ENCODE measurements at places on chromosomes 1 and 21.

DNA sequence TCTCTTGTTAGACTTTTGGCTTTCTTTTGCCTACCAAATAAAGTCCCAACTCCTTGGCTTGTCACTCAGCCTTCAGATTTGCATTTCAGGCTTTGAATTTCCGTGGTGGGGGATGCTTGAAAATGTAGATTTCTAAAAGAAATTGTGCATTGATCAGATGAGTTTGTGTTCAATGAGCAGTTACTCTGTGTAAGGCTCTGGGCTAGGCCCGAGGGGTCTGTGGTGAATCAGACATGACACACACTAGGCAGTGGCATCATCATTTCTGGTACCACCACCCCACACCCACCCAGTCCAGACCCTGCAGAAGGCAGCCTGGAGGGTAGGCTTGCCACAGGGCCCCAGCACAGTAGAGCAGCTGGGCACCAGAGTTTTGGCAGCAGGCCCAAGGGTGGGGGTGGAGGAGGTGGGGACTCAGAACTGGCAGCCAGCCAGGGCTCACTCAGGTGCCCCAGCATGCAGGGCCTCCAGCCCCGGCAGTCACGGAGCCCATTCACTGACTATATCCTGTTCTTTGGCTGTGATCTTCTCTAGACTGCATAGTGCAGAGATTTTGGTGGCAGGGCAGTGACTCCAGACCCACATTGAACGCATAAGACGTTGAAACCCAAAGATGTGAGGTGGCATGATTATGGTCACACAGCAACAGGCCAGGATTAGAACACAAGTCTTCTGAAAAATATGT lies 97.2 kb upstream of the ARTN start:
- DNase-seq = peak; percentile 92

GRCh38 chr21:38784458-38785266 lies 21.1 kb upstream of the ETS2 start:
- DNase-seq = no peak

DNA sequence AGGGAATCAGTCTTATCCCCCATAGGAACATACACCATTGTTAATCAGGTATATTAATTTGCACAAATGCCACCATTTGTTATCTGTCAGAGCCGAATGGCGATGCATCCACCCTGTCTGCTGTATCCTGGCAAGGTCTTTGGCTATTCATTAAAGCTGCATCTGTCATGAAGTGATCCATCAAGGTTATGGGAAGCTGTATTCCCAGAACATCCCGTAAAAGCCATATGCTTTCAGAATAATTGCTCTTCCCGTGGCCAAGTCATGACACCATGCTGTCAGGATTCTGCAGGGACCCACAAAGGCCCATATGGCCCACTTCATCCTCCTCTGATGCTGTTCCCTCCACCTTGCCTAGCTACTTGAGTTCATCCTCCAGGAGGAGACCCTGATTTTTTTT lies 103.9 kb downstream of the RAVER2 start:
- DNase-seq = no peak

DNA sequence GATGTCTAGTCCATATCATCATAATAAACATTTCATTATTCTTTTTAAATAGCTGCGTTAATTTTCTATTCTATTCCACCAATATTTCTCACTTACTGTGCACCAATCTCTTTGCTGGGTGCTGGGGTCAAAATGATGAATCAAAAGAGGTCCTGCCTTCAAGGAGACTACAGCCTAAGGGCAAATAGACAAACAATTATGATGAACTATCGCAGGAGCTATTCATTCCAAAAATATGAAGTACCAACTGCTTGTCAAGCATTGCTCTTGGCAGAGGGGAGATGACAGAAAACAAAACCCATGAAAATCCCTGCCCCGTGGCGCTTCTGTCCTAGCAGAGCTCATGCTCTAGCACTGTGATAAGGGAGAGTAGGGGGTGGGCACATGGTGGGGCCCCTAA lies 28.8 kb upstream of the SLC26A9 start:
- no peak for DNase-seq

GRCh38 chr1:239732770-239733169 lies 346.4 kb downstream of the CHRM3 start:
- no peak for DNase-seq

DNA sequence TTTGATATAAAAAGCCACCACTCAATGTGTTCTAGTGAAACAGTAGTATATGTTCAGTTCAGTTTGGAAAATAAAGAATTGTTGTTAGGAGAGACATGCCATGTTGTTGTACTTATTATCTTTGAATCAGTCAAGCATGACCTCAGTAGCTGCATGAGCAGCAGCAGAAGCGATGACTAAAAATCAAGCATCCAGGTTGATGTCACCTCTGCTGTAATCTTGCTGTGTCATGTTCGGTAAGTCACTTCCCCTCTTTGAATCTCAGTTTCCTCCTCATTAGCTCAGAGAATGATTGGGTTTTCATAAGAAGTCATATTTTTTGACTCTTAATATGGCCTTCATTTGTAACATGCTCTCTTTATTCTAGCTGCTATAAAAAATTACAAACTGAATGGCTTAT lies 428.4 kb upstream of the B3GALT2 start:
- DNase-seq = peak; percentile 16

DNA sequence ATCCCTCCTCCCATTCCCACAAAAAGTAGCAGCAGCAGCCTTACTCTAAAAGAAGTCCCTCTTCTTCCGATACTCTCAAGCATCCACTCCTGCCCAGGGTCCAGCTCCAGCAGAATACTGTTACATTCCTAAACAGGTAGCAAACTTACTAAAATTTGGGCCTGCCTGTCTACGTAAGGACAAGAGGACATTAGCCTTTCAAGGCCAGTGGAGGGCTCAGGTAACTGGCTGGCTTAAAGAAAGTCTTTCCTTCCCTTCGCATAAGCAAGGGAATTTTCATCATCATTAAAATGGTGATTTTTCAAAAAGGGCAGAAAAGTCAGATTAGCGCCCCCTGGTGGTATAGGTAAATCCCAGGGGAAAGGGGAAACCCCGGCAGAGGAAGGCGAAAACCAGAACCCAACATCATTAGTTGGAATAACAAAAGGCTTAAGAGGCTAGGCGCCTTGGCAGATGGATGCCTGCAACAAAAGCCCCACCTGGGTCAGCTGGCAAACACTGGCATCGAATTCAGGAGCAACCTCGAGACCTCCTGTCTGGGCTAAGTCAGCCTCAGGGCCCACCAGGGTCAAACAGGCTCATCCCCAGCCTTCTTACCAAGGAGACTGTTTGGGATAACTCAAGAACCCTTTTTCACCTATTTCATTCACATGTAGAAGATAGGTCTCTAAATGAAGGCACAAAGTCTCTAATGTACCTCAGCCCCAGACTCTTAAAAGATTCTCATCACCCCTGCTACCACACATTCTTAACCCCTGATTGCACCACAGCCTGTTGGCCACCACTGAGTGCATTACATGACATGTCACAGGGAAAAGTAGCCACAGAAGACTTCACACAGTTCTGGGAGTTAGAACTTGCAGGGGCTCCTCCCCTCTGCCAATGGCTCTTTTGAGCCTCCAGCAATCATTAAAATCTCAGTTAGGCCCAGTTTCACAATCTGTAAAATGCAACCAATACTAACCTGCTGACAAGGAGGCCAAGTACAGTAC lies 36.7 kb downstream of the ERI3 start:
- peak; percentile 59 for DNase-seq

- DNase-seq = no peak
These were observed 67.8 kb downstream of the TOMM20 start for GRCh38 chr1:235060607-235061470.

GRCh38 chr1:156140879-156141707 lies 12.3 kb upstream of the SEMA4A start:
- no peak for DNase-seq

GRCh38 chr1:214031267-214031650 lies 43.5 kb downstream of the PROX1 start:
- DNase-seq = no peak

DNA sequence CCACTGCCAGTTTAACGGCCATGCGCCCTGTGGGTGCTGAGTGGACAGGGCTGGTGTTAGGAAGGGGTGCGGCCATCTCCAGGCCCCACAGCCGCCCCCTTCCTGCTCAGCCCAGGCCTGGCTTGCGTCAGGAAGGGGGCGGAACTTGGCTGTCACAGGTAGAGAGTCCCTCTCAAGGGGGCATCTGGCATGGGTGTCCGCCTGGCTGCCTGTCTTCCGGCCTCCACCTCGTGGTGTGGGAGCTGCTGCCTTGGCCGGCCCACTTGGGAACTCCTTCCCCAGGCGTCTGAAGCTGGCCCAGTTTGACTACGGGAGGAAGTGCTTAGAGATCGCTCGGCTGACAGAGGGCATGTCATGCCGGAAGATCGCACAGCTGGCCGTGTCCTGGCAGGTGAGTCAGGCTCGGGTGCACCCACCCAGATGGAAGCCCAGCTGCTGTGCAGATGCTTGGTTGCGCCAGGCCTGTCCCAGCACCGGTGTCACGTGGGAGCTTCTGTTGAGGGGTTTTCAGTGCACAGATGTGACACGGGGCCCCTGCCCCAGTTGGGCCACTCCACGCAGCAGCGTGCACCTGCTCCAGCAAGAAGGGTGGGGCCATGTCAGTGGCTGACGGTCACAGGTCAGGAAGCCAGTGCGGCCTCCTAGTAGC lies 9.1 kb upstream of the ATAD3B start:
- peak; percentile 79 for DNase-seq

DNA sequence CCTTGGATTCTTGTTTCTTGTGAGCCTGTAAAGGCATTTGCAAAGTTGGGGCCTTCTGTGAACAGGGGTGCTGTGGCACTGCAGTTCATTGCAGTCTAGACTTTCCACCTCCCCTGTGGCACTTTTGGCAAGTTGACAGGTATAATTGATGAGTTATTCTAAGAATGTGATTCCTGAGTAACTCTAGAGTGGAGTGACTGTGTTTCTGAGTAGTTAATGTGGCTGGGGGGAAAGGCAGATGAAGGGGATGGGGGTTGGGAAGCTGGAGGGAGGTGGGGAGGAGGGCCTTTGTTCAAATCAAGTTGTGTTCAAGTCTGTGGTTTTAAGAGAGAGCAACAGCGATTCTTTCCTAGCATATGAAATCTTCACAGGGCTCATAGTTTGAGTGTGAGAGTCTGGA lies 32.9 kb downstream of the PBX1 start:
- DNase-seq = peak; percentile 61

- DNase-seq = no peak
These were observed 6.2 kb downstream of the UTS2 start for GRCh38 chr1:7846656-7847055.

GRCh38 chr21:43751955-43752591 lies 24.0 kb downstream of the CSTB start:
- no peak for DNase-seq

GRCh38 chr1:54361342-54361741 lies 44.9 kb downstream of the SSBP3 start:
- no peak for DNase-seq

DNA sequence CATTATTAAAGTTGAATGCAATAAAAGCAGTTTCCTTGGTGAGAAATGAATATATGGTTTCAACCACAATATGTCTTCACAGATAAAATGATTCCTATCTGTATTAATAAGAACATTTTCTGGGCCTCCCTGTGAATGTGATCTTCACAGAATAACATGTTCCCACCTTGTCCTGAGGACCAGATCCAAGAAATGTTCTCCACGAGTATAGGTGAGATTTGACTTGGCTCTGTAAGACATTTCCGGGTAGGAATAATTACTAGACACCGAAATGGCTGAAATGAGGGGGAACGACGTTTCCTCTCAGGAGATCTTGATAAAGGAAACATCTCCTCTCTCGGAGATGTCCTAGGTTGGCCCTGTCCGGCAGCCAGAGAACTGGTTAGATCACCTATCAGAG lies 61.4 kb downstream of the CLIC6 start:
- DNase-seq = no peak

GRCh38 chr1:208300084-208300770 lies 56.0 kb upstream of the PLXNA2 start:
- DNase-seq = no peak

GRCh38 chr1:86200901-86201300 lies 44.3 kb upstream of the COL24A1 start:
- DNase-seq = no peak

DNA sequence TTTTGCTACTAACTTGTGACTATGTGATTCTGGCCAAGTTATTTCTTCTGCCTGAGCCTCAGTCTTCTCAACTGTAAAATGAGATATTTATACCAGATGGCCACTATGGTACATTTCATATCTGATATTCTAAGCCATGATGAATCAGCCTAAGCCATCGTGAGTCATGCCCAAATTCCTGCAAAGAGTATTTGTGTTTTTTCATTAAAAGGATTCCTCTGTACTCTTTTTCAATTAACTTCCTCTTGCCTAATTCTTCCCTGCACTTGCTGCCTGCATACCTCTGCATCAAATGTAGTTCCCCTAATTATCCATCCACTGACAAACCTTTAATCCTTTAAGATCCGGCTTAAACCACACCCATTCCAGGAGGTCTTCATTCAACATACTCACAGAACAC lies 575.1 kb upstream of the BEND5 start:
- DNase-seq = no peak

DNA sequence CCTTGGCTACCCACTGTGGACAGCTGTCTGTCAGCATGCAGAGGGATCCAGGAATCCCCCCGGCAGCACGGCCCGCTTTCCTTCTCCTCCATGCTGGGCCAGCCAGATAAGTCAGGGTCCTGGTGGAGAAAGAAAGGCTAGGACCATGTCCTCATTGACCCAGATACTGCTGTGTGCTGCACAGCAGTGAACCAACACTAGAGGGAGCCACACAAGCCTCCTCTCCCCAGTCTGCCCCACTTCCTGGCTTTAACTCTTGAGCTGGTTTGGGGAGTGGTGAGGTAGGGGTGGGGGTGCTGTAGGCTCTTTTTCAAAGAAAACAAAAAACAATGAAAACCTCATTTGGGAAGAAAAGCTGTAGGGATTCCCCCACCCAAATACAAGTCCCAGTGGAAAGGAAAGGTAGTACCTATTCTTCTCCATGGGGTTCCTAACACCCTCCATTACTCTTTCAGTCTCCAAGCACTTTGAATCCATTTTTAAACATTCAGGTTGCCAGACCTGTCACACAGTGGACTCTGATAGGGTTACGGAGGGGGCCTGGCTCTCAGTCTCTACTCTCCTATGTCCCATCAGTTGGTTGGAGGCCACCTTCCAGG lies 84.9 kb upstream of the CD1D start:
- DNase-seq = peak; percentile 37

Data from Daoy (cell line).